Central memory CD8-positive, alpha-beta T cell (primary cell): ENCODE measurements at places on chromosomes 5 and 9.

DNA sequence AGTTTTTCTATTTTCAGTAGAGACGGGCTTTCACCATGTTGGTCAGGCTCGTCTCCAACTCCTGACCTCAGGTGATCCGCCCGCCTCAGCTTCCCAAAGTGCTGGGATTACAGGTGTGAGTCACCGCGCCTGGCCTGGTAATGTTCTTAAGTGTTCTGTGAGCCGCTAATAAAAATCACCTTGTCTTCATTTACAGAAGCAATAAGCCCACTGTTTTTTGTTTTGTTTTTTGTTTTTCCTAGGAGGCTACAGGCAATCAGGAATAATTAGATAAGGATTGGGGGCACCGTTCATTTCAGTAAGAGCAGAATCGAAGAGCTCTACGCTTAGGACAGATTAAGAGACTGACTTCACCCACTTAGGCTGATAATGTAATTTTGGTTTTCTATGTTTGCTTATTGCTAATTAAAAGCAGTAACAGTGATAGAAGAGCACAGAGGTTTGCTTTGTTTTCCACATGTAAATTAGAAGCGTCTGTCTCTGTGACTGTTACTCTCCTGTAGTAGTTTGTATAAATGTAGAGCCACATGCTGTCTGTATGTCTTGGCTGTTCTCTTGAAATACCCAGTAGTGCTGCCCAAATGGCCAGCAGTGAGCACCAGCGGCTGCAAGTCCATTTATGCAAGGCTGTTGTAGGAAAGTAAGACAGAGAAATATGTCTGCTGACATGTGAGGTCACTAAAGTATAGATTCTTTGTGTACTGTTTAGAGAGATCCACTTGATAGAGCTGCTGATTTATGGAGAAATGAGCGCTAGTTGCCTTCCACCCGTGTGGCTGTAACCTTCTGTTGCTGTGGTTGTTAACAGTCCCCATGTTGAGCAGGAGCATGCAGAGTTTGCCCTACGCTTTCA, 30.5 kb downstream of the TRIO start:
- DNase-seq = no peak

DNA sequence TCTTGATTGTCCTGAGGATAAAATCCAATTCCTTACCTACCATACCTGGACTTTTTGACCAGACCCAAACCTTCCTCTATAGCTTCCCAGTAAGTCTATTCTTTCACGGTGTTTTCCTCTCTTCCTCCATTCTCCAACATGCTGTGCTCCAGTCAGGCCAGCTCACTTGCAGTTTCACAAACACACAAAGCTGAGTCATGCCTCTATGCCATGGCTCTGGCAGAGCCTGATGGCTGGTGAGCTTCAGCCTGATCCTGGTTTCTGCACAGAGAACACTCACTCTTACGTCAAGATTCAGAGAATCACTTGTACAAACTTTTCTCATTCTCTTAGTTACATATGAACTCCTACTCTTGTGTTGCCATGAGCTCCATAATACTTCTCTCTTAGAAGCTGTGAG, 27.7 kb upstream of the PAX5 start:
- no peak for DNase-seq

DNA sequence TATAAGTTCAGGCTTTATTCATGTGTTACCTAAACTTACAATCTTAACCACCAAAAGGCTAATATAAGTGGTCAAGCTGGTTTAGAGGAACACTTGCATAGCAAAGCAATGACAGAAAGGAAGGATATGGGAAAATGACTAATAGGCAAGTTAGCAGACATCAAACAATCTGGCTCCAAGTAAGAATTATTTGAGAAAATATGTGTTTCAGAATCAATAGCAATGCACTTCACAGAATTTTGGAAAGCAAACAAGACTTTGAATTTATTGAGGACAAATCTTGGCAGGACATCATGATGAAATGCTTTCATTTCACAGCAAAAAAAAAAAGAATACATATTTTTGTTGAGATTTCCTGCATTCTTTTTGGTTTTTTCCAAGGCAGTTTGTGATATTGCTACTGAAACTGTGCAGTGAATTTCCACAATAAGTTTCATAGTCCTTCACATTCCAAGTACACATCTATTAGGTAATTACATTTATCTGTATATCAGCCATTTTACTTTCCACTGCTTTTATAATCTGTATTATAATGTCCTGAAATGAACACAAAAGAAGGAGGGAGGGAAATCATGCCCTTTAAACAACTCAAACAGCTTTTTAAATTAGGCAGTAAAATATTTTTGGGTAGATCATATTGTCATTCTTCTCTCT, 417.9 kb downstream of the NR2F1-AS1 start:
- DNase-seq = no peak

GRCh38 chr9:125423964-125424363, 162.3 kb downstream of the GAPVD1 start:
- no peak for DNase-seq

DNA sequence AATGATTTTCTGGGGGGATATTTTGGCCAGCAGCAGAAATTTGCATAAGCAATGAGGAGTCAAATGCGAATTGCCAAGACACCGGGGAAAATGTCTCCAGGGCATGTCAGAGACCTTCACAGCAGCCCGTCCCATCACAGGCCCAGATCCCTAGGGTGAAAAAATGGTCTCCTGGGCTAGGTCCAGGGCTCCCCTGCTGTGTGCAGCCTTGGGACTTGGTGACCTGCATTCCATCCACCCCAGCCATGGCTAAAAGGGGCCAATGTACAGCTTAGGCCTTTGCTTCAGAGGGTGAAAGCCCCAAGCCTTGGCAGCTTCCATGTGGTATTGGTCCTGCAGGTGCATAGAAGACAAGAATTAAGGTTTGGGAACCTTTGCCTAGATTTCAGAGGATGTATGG, 534.5 kb upstream of the MEF2C start:
- DNase-seq = no peak

- no peak for DNase-seq
Observed at GRCh38 chr5:173826086-173826427, 62.1 kb upstream of the CPEB4 start.

- DNase-seq = no peak
Observed at GRCh38 chr5:125294844-125295243, 548.4 kb upstream of the ZNF608 start.

DNA sequence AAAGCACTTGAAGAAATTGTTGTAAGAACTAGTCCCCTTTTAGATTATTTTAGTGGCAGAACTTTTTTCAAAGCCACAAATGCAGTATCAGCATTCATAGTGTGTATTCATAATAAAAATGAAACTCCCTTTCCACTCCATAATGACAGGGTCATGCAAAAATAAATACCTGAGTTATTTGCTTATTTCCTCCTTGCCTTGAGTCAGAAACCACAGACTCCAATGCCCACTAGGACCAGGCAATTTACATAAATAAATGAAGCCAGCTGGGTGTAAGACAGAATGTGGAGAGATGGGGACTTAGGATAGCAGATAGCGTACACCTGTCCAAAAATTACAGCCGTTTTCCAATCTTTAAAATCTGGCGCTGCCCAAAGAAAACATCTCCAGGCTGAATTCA, 417.8 kb downstream of the TMEM161B start:
- no peak for DNase-seq

- DNase-seq = no peak
Observed at GRCh38 chr5:132607095-132607494, 50.3 kb downstream of the RAD50 start.

GRCh38 chr9:130461218-130461630, 16.5 kb downstream of the ASS1 start:
- peak; percentile 53 for DNase-seq

DNA sequence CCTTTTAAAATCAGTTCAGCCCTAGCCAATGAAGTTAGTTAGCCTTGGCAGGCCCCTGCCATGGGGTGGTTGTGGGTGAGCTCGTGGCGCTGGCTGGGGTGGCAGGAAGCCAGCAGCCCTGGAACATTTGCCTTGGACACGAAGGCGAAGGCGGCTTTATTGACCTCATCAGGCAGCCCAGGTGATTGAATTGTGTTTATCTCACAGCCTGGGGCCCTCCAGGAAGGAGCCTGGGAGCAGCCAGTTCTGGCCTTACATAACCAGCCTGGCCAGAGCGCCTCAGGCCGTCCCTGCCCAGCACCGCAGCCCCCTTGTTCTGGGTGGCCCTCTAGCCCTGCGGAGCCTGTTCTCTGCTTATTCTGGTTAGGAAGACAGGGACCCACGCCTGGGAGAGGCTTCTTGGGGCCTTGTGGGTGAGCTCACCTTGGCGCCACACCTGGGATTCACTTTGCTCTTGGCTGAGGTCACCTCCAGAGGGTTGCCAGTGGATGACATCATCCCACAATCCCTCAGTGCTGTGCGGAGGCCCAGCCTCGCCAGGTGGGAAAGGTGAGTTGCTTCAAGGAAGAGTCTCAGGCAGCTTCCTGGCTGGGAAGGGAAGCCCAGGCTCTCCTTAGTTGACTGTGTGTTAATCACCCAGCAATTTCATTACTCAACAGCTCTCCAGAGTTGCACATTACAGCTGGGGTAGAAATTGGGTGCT, 54.4 kb upstream of the RPL26L1 start:
- DNase-seq = no peak

DNA sequence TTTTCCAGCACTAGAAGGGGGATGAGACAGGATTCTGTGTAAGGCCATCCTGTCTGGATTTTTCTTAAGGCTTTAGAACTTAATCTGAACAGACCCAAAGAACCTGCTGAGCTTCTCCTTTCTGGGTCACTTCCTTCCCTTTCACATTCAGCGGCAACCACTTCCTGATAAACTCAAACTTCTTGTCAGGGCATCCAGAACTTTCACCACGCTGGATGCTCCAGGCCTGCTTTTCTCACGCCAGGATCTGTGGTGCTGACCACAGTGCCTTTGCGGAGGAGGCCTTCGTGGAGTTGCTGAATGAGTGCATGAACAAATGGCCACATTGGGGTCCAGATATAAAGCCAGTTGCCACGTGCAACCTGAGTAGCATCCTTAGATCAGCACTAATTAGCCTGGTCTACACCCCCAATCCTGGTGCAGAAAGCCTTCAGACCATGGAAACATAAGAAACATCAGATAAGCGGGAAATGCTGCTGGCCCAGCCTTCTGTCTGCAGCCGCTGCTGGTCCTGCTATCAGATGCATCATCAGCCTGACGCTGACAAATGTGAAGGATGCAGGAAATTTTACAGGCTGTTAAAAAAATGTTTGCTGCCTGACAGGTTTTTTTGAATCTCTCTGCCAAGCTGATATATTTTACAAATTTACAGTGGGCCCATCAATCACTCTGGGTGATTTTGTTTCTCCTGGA, 75.3 kb upstream of the BARHL1 start:
- DNase-seq = no peak
